ENCODE measurements at places on chromosomes 3 and 15. TPM values are rescaled to one million over a fixed set of nuclear protein-coding genes. Genes with fewer than 3 reads are reported as not detected.
A peak's percentile ranks its signal among the peaks of the same experiment; 100 is the strongest.

The TRIM59 gene
- 47.8 TPM for total RNA-seq

DNA sequence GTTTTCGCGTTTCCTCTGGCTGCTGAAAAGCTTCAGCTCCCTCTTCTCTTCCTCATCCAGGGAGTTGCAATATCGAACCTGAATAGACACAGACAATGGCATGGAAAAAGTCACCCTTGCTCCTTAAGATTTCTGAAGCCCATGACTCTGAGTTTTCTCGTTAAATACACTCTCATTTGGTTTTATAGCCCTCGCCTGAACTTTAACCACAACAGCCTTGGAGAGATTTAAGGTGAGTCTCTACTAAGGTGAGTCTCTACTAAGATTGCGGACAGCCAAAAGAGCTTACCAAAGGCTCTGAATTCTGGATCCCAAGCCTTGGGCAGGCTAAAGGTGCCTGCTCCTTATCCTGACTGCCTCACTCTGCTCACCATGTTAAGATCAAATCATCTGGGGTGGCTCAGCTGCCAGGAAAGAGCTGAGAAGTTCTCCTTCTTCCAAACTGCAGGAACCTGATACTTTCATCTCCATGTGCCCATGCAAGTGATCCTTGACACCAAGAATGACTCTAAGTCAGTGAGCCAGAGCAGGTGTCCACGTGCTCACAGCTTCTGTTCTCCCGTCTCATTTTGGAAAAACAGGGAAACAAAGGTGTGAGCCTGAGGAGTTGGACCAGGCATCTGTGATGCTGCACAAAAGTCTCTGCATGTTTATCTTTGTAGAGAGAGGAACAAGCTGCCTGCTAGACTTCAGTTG is 65.1 kb downstream of the PRICKLE2 start:
- no peak for DNase-seq

DNA sequence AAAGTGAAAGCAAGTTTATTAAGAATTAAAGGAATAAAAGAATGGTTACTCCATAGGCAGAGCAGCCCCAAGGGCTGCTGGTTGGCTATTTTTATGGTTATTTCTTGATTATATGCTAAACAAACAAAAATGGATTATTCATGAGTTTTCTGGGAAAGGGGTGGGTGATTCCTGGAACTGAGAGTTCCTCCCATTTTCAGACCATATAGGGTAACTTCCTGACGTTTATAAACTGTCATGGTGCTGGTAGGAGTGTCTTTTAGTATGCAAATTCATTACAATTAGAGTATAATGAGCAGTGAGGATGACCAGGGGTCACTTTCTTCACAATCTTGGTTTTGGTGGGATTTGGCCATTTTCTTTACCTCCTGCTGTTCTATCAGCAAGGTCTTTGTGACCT is 707.9 kb downstream of the ZNF385D start:
- no peak for DNase-seq

GRCh38 chr15:59392299-59392698 is 19.6 kb upstream of the MYO1E start:
- DNase-seq = no peak

DNA sequence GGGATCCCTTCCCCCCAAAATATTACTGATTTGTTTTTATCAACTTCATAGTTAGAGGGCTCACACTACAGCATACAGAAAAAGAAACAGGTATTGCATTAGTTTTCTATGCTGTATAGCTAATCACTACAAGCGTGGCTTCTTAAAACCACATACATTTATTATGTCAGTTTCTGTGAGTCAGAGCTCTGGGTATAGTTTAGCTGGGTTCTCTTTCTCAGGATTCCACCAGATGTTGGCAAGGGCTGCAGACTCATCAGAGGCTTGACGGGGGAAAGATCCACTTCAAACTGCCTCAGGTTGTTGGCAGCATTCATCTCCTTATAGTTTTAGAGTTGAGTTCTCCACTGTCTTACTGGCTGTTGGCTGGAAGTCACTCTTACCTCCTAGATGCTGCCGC is 328.0 kb downstream of the NLGN1 start:
- DNase-seq = no peak

DNA sequence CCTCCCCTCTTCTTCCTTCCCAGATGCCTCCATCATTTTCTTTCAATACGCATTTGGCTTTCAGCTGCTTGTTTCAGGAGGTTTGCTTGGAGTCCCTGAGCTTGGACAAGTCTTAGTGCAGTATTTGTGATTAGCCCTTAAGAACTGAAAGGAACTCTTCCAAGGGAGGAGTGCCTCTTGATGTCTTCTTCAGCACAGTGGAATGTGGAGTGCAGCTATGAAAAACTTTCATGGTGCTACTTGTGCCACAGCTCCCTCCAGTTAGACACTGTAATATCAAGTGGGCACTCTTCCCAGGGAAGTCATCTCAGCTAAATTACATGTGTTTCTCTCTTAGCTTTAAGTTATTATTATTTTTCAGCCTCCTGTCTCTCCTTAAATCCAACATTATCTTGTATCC is 173.1 kb downstream of the NECTIN3 start:
- no peak for DNase-seq

DNA sequence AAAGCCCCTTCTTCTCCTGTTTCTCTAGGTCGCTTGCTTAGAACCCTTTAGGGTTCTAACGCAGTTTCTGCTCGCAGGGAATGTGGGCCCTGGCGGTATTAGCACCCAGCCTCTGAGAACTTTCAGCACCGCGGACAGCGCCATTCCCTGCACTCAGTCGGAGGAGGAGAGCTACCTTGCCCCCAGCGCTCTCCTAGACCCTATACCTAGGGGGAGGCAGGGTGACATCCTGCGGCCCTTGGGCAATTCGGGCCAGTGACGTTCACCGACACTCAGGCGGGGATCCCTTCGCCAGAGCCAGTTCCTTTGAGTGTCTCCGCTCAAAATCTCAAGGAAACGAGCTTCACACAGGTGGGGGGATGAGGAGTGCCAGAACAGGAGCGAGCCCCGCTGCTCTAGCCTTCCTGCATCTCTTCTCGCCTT is 1.3 kb downstream of the SLC7A14 start:
- DNase-seq = peak; percentile 74

GRCh38 chr3:115448851-115449250 is 174.5 kb upstream of the GAP43 start:
- peak; percentile 47 for DNase-seq

- DNase-seq = no peak
Observed at GRCh38 chr3:62670351-62670750, 204.9 kb downstream of the CADPS start.

The GPR171 gene
- not detected for total RNA-seq

DNA sequence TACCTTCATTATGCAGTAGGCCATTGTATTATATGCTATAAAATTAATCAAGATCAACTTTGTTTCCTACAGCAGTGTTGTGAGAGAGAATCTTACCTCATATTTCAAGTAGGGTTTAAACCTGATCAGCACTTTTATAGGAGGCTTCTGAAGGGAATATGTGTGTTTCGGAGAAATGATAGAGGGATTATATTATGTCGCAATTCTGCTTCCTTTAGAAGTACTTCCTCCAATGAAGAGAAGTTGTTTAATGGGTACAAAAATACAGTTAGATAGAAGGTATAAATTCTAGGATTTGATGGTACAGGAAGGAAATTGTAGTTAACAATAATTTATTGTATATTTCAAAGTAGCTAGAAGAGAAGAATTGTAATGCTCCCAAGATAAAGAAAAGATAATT is 54.9 kb downstream of the NSUN3 start:
- DNase-seq = no peak

DNA sequence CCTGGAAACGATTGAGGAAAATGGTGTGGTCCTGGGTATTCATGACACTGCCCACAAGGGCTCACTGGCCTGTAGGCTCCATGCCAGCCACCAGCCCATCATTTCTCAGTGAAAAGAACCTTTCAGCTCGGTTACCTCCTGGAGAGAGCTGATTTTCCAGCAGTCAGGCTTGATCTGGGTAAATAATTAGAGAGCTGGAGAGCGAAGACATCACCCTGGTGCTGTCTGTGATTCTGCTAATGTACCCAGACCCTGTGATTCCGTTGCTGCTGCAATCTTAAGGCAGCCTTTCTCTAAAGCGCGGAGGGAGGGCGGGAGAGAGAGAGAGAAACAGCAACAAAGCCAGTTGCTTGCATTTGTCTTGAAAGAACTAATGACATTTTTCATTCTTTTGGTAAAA is 221.9 kb upstream of the TOPAZ1 start:
- peak; percentile 31 for DNase-seq

- no peak for DNase-seq
Observed at GRCh38 chr3:61686228-61686648, 124.9 kb downstream of the PTPRG start.

The GRAMD2A gene
- total RNA-seq = 0.63 TPM

The SLC15A2 gene
- total RNA-seq = 0.18 TPM

DNA sequence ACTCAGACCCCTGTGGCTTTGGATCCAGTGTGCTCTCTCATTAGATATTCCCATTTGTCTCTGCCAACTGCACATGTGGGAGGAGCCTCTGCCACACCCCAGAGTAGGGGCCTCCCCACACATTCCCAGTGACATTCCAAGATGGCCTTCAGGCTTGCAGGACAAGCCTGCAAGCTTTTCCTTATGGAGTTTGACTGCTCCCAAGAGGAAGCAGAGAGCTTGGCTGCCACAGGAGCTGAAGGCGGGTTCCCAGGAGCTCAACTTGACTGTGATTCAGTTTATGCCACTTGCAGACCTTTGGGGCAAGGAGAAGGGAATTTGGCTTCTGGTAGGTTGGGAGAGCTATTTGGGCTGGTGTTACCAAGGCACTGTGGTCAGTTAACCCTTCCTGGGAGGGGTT is 22.5 kb upstream of the EPHB1 start:
- DNase-seq = no peak

The CXCR6 gene
- total RNA-seq = not detected

GRCh38 chr15:50531163-50531562 is 15.3 kb downstream of the USP50 start:
- no peak for DNase-seq

- DNase-seq = no peak
Observed at GRCh38 chr3:107416886-107417285, 39.6 kb downstream of the CCDC54 start.

DNA sequence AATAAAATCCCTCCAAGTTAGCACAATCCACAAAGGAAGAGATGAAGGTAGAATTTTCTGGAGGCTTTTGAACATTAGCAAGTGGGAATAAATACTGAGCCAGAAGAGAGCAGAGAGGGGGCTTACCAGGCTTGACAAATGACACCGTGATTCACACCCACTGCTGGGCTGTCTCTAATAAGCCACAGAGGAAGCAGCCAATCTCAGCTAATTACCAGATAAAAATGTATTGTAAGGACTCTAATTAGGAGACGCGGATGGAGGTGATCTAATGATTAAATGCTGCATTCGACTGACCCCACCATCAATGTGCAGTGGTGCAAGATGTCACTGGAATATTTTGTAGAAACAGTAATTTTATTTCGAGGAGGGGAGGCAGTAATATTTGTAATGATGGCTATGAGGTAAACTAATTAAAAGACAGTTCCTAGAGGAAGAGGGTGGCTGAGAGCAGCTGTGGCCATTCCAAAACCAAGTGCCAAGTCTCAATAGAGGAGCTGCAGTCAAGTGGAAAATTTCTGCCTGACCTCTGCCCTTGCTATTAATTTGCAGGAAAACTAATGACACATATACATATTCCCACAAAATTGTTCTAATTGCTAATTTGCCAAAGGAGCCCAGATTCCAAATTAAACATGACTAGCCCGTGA is 602.2 kb downstream of the FOXP1 start:
- no peak for DNase-seq

The TUBGCP4 gene
- 10.7 TPM for total RNA-seq

GRCh38 chr3:5568451-5568850 is 380.9 kb downstream of the EDEM1 start:
- DNase-seq = no peak

GRCh38 chr3:56836276-56837163 is 34.8 kb upstream of the ARHGEF3 start:
- no peak for DNase-seq

DNA sequence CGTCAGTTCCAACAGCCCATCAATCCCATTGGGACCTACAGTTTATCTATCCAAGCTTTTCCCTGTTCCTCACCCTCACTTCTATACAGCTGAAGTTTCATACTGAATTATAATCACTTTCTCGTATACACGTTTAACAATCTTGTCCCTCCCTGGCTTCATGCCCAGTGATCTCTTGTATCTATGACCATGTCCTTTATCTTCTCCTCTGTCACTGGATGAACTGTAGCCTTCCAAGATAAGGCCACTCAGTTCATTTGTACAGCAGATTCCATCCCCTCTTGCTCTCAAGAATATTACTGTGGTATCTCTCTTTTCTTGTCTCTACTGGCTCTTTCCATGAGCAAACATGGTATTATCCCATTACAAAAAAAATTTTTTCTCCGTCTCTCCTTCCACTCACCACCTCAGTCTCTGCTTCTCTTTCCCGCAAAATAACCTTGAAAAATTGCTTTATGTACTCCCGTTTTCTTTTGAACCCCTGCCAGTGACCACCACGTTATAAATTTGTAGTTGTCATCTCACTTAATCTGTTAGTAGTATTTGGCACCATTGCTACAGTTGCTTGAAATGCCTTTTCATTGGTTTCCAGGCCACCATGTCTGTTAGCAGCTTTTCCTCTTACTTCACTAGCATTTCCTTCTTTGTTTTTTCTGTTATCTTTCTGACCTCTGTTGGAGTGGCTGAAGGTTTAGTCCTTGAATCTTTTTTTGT is 9.4 kb downstream of the CTNNB1 start:
- DNase-seq = no peak

The PARP15 gene
- 0.82 TPM for total RNA-seq

- DNase-seq = no peak
Observed at GRCh38 chr3:194262925-194263305, 88.2 kb downstream of the CPN2 start.

The LCTL gene
- not detected for total RNA-seq

Data from fibroblast of the aortic adventitia (primary cell).